T-helper 2 cell (primary cell): ENCODE measurements at places on chromosomes 16 and 17.

GRCh38 chr16:82960918-82961317 is 334.1 kb downstream of the CDH13 start:
- no peak for DNase-seq

DNA sequence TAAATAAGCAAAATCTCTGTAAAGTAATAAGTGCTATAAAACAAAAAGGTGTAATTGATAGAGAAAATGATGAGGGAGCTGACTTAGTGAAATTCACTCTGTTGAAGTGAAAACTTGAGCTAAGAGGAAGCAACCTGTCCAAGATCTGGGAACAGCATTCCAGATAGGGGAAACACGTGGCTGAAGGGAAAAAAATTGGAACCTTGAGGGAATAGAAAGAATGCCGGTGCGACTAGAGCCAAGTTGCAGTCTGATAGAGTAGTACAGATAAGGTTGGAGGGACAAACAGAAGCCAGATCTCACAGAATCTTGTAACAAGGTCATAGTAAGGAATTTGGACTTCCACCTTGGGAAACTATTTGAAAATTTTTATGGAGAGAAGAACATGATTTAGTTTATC is 623 bp upstream of the DDX52 start:
- DNase-seq: no peak

GRCh38 chr16:89690392-89690901 is 4.0 kb downstream of the CDK10 start:
- DNase-seq: no peak

GRCh38 chr16:2824626-2825025 is 5.5 kb upstream of the ZG16B start:
- DNase-seq: no peak

- DNase-seq: no peak
Measured at GRCh38 chr16:144797-145252, 6.4 kb upstream of the NPRL3 start.

GRCh38 chr16:48487287-48487686 is 102.1 kb upstream of the SIAH1 start:
- DNase-seq: no peak

GRCh38 chr17:74529243-74529642 is 2.0 kb downstream of the CD300LB start:
- DNase-seq: no peak

DNA sequence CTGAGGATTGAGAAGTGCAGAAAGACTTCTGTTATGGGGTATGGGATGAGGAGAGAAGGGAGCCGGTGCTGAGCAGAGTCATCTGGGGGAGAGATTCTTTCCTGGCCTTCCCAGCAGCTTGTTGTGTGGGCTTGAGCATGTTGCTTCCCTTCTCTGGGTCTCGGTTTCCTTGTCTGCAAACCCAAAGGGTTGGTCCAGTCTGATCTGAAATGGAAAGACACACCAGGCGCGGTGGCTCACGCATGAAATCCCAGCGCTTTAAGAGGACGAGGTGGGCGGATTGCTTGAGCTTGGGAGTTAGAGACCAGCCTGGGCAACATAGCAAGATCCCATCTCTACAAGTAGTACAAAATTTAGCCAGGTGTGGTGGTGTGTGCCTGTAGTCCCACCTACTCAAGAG is 6.0 kb downstream of the SOCS3 start:
- no peak for DNase-seq

DNA sequence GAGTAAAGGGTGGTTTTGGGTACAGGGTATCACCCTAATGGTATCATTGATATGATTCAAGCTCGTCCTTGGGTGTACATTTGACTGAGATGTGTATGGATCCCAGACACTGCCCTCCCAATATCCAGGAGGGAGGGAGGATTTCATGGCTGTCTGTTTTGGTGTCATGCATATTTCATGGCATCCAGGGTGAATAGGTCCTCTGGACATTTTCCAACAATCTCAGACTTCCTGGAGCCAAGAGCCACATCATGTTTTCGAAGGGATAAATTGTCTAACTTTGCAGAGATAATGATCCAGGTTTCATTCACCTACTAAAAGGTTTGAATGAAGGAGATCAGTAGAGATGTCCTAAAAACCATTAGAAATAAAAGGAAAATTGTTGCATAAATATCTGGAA is 431.9 kb downstream of the SHISA9 start:
- DNase-seq: no peak

DNA sequence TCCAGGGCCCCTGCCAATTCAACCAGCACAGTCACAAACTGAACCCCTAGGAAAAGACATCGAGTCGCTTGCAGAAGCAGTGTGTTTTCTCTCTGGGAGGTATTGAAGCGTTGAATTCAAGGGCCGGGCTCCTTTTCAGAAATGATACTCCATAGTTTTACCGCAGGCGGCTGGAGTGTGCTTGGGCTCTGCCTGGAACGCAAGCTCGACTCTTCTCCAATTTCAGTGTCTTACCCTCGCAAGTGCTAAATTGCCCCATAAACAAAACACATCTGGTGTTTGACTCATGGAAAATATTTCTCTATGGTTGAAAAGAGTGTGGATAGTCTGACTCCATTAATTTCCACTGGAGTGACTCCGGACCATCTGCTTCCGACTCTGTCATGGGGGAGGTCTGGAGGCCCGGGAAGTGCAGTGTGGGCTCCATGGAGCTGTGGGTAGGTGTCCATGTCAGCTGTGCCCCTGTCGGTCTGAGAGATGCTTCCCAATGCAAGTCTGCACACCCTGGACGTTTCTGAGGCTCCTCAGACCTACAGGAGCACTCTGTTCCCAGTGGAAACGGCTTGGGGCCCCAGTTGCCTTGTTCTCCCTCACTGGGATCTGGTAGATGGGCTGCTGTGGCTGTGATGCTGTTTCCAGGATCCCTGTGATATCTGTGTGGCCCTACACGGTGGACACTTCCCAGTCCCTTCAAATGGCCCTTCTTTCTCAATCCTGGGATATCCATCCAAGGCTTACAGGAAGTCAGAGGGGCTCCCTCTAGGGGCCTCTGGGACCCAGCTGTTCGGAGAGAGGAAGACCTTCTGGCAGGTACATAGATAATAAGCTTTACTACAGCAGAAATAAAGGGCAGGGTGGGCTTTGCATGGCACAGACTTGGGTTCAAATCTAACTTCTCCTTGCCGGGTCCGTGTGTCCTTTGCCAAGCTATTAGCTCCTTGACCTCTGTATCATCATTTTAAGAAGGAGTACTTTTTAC is 119.8 kb upstream of the CDH13 start:
- no peak for DNase-seq

- no peak for DNase-seq
Measured at GRCh38 chr17:21157586-21158370, 31.0 kb downstream of the DHRS7B start.

- no peak for DNase-seq
Measured at GRCh38 chr17:79600071-79600470, 10.8 kb downstream of the RBFOX3 start.

- peak; percentile 49 for DNase-seq
Measured at GRCh38 chr16:86508947-86509758, 1.2 kb upstream of the FOXF1 start.

DNA sequence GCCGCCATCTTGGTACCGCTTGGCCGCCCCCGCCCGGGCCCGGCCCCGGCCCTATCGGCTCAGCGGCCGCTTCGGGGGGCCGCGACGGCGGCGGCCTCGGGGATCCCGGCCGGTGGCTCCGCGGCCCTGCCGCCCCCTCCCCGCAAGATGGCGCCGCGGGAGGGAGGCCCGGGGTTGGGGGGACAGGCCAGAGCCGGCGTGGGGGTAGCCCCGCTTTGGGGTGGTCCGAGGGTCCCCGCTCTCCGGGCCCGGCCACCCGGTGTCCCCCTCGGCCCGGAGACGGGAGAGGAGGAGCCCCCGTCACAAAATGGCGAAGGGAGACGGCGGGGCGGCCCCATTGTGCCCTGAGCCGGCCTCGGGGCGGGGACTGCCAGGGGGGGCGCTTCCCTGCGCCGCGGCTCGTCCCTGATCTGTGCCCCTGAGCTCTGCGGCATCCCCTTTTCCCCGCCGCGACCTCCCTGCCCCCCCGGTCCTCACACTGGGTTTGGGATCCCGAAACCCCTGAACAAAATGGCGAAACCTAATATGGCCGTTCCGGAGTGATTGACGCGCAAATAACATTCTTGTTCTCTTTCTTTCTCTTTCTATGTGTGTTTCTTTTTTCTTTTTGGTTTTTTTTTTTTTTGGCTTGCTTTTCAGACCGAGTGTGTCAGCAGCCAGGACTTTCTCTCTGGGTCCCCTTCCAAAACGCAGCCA is 986 bp downstream of the HAPSTR1 start:
- DNase-seq: peak; percentile 53

DNA sequence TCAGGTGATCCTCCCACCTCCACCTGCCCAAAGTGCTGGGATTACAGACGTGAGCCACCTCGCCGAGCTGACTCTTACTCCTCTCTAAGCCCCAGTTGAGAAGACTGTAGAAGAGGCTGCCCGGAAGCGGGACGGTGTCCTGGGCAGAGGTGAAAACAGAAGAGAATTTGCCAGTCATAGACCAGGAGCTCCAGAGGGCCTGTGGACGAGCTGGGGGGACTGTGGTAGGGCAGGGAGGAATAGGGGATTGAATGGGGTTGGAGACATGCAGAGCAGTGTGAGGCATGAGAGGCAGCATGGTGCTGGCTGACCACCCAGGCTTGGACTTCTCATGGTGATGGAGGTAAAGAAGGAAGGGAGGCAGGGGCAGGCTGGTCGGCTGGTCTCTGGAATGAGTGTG is 17.1 kb upstream of the PHB1 start:
- DNase-seq: no peak
